ENCODE measurements at places on chromosomes 7 and 10.

DNA sequence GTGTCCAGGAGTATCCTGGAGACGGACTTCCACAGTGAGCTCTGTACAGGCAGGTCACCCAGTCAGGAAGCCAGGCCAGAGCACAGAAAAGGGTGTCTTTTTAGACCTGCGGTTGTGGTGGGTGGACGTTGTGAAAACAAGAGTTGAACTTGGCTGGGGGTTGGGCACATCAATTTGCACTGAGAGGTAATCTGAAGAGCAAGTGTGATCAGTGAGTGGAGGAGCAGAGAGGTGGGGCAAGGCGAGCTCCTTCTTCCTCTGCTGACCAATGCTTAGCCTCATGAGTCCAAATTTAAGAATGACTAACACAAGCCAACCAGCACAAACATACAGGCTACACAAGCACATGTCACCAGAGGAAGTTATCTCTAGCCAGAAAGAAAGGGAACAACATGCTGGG lies 310.8 kb downstream of the TCERG1L start:
- no peak for DNase-seq

DNA sequence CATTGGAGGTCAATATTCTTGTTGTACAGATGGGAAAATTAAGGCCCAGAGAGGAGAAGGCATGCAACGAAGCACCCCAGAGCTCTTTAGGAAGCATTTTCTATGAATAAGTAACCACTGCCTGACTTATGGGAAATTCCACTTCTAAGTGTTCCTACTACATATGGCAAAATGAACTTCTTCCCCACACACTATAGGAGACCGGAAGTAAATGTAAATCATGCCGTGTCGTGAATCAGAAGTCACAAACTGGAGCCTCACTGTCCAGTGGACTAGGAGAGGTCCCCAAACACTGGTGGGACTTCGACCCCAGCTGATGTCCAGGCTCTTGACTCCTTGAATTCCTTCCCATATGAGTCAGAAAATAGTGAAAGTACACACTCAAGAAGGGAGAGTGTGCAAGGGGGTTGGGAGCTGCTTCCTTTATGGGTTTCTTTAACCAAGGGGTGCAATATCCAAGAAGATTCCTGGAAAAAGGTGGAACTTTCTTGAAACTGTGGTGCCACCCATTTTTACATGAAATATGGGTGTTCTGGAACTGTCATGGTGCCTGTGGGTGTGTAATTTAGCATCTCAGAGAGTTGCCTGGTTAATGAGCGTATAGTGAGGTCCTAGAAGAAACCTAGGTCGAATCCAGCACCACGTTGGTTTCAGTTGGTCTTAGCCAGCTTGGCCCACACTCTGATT lies 6.7 kb downstream of the RASSF4 start:
- DNase-seq: peak; percentile 68

DNA sequence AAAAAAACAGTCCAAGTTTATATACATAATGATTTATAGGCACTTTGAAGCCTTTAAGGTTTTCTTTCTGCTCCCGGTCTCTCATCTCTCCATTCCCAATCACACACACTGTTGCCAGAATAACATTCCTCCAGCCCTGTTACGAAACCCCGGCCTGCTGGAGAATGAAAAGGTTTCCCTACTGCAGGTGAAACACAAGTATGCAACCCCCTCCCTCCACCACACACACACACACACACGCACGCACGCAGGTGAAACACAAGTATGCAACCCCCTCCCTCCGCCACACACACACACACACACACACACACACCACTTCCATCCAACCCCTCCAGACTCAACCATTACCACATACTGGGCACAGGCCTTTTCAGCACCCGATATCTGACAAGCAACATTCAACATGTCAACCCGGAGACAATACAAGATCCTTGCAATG lies 87.5 kb downstream of the PARD3 start:
- no peak for DNase-seq

DNA sequence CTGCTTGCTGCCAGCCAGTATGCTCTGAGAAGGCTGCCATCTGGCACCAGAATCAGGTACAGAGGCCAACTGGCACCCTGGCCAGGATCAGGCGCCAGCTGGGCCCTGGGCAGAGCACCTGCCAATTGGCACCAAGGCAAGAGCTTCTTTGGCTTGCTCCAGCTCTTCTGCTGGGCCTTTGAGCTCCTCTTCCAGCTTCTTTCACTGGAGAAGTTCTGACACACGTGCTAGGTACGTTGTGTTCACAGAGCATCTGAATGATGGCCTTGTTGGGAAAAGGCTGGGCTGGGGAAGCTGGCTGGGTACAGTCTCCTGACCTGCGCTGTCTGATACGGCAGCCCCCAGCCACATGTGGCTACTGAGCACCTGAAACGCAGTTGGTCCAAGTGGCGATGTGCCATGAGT lies 31.7 kb upstream of the OPALIN start:
- DNase-seq: no peak

DNA sequence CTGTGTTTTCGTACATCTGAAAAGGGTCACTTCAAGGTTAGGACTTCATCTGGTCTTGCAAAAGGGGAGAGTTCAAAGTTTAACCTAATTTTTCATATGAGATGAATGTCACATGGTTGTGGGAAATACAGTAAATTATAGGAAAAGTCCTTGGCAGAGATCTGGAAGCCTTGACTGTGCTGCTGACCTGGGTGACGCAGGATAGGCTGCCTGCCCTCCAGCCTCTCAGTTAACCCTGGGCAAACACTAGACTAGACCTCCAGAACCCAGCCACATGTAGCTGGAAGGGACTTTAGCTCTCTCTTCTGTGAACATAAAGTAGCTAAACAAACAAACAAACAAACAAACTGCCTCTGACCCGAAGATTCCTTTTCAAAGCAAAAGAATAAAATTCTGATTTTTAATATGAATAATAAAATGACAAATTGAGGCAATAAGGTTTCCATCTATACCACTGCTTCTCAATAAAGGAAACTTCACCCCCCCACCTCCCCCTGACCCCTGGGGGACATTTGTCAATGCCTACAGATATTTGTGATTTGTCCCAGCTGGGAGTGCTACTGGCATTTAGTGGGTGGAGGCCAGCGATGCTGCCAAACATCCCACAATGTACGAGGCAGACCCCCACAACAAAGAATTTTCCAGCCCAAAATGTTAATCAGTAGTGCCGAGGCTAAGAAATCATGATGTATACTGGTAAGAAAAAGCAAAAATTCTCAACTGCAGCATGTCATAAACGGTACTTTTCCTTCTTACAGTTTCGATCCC lies 75.2 kb upstream of the PRR15 start:
- no peak for DNase-seq

DNA sequence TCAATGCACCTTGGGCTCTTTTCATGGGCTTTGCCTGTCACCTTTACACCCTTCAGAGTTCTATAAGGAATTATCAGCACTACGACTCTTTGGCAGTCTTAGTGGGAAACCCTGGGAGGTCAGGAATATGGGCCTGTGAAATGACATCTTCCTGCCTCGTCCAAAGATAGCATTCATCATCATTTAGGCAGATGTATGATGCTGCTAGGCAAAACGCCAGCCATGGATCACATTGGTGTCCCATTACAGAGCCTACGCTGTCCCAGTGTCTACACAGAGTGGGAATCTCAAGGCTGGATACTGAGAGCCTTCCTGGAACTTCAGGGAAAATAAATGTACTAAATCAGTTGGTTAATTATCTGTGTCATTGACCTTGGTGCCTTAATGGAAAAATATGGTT lies 259.4 kb upstream of the CELF2 start:
- DNase-seq: no peak

- no peak for DNase-seq
Measured at GRCh38 chr10:131424836-131425491, 113.4 kb upstream of the TCERG1L start.

GRCh38 chr7:22776964-22777363 lies 45.7 kb downstream of the TOMM7 start:
- DNase-seq: no peak

DNA sequence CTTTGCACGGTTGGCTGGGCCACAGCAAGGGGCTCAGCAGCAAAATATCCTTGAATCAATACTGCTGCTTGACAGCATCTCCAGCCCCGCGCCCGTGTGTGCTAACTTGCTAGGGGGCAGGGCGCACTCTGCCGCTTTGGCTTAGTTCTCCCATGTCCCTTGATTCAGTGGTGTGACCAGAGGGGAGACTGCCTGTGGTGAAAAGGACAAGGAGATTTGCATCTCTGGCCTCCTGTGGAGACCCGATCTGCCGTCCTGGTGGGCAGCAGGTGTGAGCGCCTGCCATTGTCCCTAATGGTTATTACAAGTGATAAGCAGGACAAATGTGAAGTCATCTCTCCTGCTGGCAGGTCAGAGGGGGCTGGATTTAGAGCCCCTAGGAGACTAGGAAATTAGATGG lies 500.2 kb upstream of the GALNT17 start:
- no peak for DNase-seq

DNA sequence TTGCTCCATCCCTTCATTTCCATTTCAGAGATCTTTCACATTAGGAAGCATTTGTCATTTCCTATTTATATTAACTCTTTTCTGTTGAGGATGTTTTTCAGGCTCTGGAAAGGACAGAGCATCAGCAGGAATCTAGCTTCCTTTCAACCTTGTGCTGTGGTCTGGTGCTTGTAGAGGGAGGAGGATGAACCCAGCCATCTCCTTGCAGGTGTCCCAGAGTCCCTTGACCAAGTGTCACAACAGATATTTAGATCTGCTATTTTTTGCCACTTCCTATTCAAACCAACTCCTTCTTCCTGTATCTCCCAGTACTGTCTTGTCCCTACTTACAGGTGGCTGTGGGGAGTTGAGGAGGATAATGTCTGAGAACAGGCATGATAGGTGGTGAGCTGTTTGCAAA lies 742.8 kb downstream of the GRID1 start:
- DNase-seq: no peak

DNA sequence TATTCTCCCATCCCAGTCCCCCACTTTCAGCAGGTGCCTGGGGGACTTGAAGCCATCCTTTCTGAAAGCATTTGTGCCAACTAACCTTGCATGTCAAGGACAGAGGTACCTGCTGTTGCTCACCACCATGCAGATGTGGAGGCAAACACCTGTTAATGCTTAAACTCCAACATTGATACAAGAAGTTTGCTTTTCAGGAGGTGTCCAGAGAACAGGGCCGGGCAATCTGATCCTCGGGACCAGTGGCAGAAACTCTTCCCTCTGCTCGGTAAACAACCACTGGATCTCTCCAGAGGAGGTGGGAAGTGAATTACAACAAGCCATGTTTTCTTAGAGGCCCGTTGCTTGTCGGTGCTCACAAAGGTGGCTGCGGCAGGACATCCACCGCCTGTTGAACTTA lies 54.7 kb downstream of the FGFR2 start:
- DNase-seq: no peak

- no peak for DNase-seq
Measured at GRCh38 chr10:69359594-69359993, 57.1 kb downstream of the TACR2 start.

GRCh38 chr7:153385502-153385901 lies 626.0 kb downstream of the ACTR3B start:
- DNase-seq: no peak

- DNase-seq: no peak
Measured at GRCh38 chr10:15373199-15373598, 2.1 kb upstream of the FAM171A1 start.

- no peak for DNase-seq
Measured at GRCh38 chr10:27494116-27494805, 9.8 kb upstream of the RAB18 start.

DNA sequence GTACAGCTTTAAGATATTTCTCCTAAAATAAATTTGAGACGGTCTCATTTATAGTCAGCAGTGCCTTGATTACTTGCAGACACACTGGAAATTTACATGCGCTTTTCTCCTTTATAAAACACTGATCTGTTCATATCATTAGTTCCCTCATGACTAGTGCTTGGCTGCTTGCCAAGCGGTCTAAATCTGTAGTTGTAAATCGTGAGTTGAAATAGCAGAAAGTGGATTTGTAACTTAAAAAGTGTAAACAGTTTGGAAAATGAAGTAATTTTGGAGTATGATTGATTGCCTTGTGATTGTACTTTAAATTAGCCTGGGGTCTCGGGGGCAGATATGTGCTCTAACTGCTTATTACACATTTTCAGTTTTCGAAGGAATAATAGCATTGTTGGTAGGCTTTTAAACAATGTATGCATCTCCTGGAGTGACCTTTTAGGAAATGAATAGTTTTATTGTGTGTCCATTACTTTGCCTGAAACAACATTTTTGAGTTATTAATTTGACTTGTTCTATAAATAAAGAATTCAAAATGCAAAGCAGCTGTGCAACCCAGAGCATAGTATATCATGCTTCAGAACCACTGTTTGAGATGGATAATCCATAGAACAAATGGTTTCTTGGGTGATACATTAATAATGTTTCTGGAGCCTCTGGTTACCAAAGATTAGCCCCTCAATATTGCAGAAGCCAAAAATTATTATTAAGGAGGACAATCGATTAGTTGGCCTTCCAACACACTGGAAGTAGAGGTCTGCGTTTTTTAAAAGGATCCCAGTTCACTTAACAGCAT lies 73.3 kb downstream of the ARID5B start:
- peak; percentile 77 for DNase-seq

DNA sequence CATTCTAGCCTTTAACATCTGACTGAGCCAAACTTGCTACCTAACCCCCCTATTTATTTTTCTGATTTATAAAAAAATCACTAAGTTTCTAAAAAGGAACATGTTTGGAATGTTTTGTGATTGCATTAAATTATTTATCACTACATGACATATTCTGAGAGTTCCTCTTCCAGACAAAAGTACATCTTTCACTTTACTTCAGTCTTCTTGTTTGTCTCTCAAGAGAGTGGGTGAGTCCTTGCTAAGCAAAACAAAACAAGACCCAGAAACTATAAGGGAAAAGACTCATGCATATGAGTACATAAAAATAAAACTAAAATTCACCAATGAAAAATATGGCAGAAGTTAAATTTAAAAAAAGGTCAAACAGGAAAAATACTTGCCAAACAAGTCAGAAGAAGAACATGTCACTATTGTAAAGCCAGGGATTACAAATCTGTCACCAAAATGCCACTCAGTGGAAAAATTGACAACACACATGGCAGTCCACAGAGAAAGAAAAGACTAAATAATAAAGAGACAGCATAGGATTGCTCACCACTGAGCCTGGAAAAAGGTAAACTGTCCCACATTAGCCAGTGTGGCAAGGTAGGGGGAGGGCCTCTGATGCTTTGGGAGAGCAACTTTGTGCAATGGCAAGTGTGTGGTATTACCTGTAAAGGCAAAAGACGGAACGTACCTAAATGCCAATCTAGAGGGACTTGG lies 166.7 kb upstream of the ZNF32 start:
- no peak for DNase-seq
